Caudate nucleus (tissue), 63 donors: ENCODE measurements at places on chromosomes 12 and 14.

DNA sequence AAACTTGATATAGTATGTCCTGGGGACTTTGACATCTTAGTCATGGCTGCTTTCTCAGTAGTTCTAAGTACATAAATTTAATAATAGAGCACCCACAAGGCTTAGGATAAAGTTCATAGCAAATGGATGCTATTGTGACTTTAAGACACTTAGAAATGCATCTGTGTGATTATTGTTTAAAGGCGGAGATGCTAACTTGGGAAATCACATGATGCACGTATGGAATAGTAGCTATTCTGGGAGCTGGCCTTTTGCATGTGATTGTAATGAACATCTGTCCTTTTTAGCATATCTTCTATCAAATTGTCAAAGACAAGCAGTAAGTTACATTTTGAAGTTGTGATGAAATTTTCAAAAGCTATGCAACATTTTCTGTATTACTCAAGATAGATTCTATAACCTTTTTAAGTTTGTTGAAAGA lies 46.7 kb upstream of the ATP2A2 start:
- DNase-seq, result no peak

- DNase-seq, result no peak
These were observed 366.4 kb downstream of the IPO8 start for GRCh38 chr12:30329281-30329680.

GRCh38 chr12:19462406-19462805 lies 23.1 kb downstream of the AEBP2 start:
- DNase-seq, result no peak

DNA sequence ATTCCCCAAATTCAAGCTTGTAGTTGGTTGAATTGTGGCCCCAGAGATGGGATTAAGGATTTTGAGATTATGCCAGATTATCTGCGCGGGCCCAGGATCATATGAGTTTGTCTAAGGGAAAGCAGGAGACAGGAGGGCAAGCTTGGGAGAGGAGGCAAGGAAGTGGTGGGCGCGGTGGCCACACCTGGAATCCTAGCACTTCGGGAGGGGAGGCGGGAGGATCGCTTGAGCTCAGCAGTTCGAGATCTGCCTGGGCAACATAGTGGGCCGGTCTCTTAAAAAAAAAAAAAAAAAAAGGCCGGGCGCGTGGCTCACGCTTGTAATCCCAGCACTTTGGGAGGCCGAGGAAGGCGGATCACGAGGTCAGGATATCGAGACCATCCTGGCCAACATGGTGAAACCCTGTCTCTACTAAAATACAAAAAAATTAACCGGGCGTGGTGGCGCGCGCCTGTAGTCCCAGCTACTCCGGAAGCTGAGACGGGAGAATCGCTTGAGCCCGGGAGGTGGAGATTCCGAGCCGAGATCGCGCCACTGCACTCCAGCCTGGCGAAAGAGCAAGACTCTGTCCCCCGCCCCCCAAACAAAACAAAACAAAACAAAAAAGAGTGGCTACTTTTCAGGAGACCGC lies 881 bp upstream of the PUS1 start:
- DNase-seq, result no peak

DNA sequence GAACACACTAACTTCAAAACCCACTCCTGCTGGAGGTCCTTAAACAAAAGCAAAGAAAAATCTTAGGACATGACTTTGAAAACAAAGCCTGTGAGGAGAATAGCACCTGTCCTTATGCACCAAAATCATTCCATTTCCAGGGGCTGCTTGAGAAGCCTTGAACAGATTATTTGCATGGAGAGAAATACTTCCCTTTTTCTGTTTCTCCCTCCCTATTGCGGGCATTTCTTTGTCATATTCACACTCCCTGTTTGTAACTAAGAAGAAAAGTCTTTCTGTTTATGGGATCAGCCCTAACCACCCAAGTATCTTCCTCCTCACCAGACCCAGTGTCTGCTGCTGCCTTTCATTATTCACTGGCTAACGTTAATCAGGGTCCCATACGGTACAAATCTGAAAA lies 218.8 kb downstream of the DPF3 start:
- no peak for DNase-seq

DNA sequence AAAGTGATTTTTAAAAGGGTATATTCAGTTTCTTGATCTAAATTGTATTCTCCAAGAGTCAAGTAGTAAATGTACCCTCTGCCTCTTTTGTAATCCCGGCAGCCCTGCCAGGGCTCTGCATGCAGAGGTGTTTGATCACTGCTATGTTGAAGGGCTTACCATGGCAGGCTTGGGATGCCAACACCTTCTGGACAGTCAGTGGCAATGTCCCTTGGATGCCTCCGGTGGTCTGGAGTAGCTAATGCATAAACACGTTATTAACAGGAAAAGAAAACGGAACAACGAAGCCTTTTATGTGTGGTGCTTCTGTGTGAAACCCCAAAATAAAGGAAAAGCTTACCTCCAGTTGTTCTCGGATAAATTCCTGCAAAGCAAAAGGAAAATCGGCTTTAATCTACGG lies 19.9 kb downstream of the EIF2B2 start:
- DNase-seq, result no peak

DNA sequence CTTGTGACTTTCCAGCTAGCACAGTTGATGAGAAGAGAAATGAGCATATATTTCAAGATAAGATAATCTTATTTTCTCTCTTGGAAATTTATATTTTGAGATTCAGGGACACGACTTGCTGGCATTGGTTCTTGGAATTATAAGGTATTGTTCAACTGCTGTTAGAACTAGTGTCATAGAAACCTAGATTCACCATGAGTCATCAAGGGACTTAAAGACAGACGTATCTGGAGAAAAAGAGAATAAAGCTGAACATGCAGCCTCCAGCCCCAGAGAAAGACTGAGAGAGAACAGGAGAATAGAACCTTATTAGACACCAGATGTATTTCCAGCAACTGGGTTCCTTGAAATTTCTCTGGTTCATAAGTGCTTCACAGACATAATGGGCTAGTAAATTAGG lies 194.4 kb upstream of the PPFIA2 start:
- DNase-seq, result no peak

DNA sequence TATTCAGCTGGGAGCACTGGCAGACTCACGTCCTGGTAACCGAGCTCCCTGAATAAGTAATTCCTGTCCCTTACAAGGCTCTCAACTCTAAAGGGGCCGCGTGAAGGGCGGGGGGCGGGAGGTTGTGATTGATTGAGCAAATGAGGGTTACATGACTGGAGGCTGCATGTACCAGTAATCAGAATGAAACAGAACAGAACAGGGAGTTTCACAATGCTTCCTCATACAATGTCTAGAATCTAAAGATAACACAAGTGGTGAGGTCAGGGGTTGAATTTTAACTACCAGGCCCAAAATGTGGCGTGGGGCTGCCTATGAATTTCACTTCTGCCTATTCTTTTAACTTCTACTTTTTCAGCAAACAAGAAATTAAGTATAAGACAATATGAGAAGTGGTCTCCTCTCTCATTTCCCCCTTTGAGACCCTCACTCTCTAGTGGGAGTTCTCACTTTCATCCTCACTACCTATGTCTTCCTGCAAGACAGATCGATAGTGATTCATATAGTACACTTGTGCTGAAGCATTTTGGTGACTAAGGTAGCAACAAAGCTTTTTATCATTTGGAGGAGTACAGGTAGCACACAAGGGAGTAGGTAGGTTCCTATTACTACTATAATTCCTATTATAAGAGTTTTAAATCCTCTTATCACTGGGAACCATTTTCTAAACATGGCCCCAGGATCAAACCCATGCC lies 239.8 kb downstream of the KTN1 start:
- DNase-seq, result no peak

- DNase-seq, result no peak
These were observed 71.5 kb downstream of the CCER1 start for GRCh38 chr12:90883456-90883855.

- no peak for DNase-seq
These were observed 128.5 kb downstream of the SLC15A5 start for GRCh38 chr12:16148938-16149337.

DNA sequence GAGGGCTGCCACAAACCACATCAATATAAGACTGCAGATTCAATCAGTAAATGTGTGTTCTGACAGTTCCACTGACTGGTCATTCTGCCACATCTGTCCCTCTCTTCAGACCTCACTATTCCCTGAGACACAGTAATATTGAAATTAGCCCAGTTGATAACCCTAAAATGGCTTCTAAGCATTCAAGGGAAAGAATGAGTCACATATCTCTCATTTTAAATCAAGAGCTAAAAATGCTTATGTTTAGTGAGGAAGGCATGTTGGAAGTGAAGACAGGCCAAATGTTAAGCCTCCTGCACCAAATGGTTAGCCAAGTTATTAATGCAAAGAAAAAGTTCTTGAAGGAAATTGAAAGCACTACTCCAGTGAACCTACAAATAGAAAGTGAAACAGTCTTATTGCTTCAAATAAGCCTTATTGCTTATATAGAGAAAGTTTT lies 24.5 kb upstream of the KIF21A start:
- no peak for DNase-seq

DNA sequence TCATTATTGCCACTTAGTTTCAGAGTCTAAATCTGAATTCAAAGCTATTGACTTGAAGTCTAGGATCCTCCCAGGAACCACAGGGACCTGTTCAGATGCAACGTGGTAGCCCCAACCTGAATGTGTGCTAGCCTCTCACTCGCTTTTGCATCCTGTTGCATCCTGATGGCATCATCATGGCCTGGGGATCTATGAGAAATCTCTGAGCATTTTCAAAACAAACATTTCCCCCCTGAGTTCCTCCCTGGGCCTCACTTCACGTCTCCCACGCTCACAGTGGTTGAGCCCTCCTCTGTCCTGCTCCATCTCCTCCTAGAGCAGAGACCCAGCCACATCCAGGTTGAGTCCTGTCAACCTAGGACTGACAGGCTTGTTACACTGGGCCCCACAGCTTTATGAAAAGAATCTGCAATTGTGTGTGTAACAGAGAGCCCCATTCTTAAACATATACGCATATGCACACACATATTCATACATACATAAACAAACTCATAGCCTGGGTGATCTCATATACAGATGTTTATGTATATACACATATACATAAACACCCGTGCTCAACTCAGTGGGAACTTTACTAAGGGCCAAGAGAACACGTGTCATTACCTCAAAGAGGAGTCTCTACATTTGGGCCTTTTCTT lies 5.4 kb upstream of the KRT72 start:
- DNase-seq, result no peak

DNA sequence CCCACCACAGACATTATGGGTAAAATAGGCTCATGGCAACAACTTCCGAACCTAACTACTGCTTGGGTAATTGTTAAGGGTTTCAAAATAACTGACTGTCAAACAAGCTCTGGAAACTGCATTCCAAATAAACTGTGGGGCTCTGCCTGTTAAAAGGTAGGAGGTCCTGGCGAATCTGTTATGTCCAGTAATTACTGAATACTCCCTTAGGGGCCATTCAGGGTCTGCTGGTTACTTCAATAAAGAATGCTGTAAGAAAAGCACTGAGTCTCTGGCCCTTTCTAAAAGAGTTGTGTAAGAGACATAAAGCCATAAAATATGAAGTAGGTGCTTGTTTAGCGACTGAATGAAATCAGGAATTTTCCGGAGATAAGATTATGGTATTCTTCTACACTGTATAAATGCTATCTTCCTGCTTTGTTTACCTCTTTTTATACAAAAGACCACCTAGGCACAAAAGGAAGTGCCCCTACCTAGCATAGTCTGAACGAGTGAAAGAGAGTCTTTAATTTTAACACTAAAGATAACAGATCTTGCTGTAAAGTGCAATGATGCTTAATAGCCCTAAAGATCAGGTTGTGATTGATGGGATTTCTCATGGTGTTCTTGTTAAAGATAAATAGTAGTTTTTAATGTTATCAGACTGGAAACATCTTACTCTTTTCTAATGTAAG lies 127.8 kb downstream of the FBXL14 start:
- no peak for DNase-seq

DNA sequence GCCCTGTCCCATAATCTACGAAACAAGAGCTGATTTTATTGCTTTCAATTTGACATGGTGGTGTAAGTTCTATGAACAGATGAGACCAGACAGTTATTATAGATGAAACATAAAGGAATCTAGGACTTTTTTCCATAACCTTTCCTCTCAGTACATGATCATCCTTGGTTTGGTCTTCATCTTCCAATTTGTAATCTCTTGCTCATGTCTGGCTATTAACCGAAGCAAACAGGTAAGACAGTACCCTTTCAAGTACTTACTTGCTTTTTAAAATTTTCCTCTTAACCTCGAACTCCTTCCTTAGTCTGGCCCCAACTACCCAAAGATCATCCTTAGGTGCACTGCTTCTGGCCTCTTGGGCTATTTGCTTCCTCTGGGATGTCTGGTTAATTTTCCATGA lies 1.2 kb downstream of the TSPAN31 start:
- DNase-seq, result no peak

DNA sequence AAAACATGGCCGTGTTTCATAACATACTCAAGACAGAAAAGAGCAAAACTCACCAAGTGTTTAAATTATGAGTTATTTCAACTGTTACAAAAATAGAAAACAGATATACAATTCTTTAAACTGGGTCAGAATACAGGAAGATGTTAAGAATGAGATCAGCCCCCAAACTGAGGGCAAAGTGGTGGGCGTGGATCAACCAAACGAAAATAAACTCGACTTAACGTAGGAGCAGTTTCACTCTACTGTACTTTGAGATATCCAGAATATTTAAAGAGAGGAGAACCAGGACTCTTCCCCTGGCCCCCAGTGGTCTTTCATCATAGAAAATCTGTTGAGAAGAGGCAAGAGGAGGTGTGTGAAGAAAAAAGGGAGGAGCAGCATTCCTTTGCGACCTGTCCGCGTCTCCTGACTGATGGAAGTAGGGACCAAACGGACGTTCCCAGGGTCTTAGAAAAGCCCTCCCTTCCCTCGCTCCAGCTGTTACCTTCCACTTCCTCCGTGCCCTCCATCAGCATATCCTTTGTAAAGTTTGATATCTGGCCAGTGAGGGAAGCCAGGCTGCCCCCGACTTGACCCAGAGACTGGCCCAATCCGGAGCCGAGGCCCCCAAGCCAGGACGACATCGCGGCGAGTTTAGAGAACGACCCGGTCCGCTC lies 668 bp downstream of the TRIP11 start:
- no peak for DNase-seq

DNA sequence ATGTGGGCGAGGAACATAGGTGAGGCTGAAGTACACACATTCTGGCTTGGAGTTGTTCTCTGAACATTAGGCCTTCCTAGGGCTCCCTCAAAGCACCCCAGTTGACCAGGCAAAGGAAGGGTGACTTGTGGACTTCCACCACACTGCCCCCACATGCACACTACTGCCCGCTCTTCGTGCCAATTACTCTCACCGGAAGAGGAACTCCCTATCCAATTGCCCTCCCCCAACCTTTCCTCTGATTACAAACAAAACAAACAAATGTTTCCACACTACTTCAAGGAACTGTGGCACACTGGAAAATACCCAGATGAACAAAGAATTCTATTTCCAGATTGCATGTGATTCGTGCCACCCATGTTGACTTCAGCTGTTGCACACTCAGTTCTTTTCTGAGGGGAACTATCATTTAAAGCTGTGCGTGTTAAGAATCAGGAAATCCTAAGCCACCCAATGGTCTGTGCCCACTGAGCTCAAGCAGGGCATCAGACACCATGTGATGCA lies 139.3 kb downstream of the SSPN start:
- DNase-seq, result peak; percentile 2
